ENCODE measurements at places on chromosomes 1 and 21.

- DNase-seq = peak; percentile 28
Observed at GRCh38 chr1:54566438-54567141, 18.6 kb downstream of the ACOT11 start.

- DNase-seq = no peak
Observed at GRCh38 chr21:15276243-15276642, 211.4 kb upstream of the NRIP1 start.

- no peak for DNase-seq
Observed at GRCh38 chr1:44290250-44291094, 64.6 kb downstream of the ERI3 start.

GRCh38 chr1:229254910-229255541 lies 15.9 kb upstream of the RAB4A start:
- no peak for DNase-seq

DNA sequence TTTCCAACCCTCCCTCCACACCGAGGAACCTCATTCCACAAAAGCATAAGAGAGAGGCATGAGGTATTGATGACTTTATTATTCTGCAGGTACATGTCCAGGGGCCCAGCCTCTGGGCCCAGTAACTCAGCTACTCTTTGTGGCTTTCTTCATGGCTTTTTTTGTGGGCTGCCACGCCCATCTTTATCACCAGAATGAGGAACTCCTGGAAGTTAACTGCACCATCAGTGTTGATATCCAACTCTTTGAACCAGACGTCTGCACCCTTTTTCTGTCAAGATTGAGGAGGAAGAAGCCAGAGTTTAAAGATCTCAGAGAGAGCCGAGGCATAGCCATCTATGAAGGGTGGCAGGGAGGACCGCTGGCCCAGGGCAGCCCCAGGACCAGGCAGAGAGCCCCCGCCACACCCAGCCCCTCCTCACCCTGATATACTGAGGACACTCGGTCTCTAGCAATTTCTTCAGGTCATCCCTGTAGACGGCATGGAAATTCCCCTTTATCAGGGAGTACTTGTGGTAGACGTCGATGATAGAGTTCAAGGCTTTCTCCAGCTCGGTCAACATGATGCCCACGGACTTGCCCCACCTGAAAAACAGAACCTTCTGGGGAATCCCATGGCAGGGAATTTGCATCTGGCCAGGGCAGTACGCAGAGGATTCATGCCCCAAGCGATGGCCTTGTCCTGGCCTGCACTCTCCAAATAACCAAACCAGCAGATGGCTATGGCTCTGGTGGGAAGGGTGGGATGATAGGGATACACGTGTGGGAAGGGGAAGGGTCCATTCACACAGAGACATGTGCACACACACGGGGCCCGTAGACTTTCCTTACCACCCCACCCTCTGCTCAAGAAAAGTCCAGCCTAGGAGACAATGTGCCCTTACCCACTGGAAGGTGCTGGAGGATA lies 647 bp downstream of the S100A8 start:
- no peak for DNase-seq

DNA sequence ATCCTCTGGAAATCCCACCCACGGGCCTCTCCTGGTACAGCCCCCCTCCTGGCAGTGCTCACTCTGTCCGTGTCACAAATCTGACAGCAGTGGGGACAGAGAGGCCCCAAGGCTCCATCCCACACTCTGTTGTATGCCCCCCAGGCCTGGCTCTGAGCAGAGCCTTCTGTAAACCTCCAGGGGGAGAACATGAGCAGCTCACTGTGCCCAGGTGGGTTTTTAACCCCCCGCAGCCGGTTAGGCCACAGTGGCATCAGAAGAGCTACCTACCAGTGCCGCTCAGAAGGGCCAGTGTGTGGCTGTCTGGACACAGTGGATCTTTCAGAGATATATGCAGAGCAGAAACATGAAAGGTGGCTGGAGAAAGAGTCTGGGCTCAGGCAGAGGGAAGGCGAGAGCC lies 12.0 kb upstream of the GPR153 start:
- DNase-seq = no peak

All from kidney tubule cell (primary cell).